ENCODE measurements at places on chromosomes 16 and 17.

DNA sequence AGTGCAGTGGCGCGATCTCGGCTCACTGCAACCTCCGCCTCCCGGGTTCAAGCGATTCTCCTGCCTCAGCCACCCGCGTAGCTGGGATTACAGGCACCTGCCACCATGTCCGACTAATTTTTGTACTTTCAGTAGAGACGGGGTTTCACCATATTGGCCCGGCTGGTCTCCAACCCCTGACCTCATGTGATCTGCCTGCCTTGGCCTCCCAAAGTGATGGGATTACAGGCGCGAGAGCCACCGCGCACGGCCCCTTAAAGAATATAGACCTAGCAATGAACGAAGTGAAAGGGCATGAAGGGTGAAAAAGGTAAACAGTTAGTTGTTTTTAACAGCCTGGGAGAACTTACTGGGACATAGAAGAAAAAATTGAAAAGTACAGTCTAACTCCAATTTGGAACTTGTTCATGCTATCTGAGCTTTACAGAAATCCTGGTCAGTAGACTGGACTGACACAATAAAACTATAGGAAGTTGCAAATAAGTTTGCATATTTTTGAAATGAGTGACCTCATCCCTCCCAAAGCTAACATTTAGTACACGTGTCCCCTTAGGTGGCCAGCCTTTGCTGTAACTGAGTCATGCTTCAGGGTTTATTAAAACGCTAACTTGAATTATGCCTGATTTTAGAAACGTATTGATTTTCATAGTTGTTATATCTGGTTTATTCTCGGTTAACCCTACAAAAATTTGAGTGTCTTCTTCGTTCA lies 1.8 kb downstream of the COG1 start:
- no peak for DNase-seq

DNA sequence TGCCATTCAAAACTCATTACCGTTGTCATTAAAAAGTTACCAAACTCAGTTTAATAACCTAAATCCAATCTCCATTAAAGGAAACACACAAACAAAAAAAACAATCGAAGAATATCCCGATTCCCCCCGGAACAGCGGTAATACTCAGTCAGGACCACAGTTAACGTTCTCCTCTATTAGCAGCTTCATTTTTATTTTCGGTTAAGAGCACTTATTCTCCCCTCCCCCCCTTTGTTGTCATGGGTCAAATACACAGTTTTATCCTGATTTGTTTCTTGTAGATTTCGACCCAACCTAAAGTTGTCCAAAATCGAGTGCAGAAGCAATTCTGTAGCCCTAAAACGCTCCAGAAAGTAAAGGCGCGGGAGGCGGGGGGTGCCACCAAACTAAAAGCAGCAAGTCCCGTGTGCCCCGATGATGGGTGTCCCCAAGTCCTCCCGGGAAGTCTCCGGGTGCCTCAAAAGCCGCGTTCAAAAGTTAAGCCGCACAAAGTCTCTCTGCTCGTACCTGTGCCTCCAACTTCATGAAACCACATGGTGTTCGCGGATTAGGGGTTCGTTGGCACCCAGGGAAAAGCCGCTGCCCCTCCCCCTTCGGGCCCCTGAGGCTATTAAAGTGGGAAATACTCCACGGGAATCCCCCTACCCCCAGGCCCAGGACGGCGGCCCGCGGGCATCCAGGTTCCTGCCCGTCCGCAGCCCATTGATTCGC lies 996 bp downstream of the SUMO2 start:
- no peak for DNase-seq

DNA sequence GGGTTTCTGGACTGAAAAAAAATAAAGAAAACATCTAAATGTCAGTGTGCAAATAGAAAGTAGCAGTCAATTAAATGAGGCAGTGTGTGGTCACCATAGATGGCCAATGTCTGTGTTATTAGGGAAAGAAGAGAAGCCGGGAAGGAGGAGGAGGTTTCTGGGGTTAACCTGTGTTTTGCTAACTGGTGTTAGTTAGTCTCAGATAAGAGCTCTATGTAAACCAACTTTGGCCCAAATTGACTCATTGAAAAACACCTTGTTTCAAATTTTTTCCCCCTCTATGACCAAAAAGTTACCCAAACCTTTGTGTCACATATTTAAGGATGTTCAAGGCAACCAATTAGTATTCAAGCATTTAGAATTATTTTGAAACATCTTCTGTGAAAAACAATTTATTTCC lies 530.9 kb downstream of the MAF start:
- DNase-seq: no peak

DNA sequence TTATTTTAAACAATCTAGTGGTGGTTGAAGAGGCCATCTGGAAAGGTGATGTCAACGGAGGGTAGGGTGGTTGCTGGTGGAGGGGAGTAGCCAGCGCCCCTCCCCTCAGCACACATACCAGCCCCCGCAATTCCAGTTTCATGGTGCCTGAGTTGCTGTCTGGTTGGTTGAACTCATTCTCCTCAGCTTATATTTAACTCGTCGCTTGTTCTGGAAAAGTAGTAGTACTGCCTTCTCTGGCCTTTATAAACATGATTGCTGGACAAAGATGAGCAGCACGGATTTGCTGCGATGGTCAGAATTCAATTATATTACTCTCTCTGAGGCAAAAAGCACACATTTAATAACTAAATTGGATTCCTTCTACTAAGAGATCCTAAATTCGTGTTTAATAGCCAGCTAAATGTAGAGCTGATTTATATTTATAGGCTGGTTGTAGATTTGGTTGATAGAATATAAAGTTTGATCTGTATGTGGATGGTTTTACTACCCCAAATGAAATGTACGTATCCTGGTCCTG lies 238.0 kb upstream of the TBX2 start:
- no peak for DNase-seq

DNA sequence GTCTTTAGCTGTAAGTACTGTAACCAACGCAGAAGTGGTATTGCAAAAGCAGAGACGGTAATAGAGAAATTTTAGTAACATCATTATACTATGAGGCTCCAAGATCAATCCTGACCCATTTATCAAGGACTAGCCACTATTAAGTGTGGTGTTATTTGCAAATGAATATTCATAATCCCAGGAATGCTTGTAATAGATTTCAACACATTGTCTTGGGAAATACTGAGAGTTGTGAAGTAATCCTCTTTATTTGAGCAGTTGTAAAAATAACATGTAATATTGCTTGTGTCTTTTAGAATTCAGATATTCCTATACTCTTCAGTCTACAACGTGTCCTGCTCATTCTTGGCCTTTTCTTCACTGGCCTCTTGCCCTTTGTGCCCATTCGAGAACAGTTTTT lies 46.4 kb downstream of the GDPD1 start:
- DNase-seq: no peak

DNA sequence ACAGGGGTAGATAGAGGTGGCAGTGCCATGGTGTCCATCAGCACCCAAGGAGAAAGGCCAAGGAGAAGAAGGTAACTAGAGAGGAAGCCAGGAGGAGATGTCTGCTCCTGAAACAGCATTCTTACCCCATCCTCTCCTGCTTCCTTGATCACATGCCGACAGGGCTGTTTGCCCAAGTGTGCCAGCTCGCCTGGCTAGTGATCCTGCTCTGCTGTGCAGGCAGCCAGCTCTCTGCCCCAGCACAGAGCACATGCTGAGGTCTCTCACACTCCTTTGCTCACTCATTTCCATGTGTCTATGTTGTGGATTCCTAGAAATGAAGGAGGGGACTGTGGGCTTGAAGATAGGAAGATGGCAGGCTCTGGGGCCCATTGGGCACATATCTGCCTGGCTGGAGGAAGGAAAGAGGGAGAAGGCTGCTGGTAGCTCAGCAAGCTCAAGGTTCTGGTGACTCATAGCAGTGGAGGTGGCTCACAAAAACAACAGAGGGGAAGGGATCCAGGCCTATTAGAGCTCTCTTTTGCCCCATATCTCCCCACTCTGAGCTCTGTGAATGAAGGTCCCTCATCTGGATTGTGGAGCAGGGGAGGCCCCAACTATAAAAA lies 54.3 kb downstream of the NEUROD2 start:
- DNase-seq: no peak

GRCh38 chr16:29663807-29664090 lies 702 bp downstream of the SPN start:
- DNase-seq: no peak
